ENCODE measurements at places on chromosomes 6 and 20. TPM values are rescaled to one million over a fixed set of nuclear protein-coding genes. Genes with fewer than 3 reads are reported as not detected.

DNA sequence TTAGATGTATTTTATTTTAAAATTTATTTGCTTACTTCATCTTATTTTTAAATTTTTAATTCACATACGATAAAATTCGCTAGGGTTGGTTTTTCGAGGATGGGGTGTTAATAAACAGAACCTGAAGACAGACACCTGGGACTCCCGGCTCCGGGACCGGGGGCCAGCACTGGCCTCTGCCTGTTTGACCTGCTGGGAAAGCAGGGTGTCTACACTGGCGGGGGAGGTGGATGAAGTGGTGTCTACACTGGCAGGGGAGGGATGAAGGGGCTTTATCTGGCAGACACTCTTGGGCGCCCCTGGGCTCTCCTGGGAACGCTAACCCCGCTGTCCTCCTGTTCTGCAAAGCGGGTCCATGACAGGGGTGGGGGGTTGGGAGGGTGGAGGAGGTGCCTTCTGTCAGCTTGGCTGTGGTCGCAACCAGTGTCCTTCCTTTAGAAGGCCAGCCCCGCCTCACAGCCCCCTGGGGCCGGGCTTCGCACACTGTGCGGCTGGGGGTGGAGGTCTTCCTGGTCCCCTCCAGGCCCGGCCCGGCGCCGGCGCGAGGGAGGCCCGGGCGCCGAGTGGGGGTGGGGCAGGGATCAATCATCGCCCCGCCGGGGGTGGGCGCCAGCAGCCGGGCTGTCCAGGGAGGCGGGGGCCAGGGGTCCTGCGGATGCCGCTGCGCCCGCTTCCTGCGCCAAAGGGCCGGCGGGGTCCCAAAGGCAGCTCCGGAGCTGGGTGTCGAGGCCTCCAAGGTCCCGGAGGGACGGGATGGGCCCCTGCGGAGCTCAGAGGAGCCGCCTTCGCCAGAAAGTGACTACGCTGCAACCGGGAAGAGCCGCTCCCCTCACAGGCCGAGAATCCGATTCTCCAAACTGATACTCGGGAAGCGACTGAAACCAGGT, 1.8 kb downstream of the GATA5 start:
- no peak for DNase-seq

DNA sequence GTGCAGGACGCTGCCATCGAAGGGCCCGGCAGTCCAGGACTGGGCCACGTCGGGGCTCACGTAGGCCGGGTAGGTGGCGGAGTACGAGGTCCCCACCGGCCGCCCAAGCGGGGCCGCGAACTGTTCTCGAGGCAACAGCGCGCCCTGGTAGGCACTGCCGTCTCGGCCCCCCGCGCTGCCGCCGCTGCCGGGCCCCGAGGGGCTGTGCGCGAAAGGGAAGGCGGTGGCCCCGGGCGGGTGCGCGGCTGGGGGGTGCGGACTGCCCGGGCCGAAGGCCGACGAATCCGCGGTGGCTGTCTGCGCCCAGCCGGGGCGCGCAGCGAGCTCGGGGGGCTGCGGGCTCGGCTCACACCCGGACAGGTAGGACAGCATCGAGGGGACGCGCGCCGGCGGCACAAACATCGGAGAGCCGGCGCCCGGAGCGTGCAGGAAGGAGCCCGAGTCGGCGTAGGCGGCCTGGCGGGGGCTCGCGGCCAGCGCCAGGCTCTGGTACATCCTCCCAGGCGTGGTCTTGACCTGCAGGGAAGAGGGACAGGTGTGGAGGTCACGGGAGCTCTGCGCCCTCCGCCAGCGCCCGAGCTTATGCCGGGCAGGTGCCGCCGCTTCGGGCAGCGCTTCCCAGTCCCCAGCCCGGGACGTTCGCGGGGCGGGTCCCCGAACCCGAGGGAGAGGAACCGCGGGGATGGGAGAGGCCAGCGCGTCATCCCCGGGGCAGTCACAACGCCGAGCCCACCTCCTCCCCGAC, 596 bp downstream of the GATA5 start:
- no peak for DNase-seq

DNA sequence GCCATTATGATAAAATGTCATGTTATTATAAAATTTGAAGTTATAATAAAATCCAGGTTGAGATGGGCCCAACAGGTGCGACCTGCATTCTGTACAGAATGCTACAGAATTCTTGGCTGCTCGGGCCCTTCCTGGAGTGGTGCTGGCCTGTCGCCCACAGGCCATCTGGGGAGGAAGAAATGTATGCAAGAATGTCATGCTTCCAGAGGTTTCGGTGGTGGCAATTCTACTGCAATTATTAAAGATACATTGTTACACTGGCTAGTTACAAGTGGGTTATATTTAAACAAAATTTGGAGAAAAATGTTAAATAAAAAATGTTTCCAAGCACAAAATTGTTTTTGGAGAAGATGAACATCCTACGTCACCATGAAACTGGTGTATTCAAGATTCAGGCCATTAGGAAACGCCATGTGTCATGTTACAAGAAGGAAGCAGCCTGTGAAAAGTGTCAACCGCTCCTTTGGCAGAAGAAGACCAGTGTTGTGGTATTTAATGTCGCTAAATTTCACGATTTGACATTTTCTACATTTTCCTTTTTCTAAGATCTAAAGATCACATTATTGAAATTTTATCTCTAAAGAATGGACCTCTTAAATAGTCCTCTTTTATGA, 7.1 kb downstream of the RAMACL start:
- DNase-seq, result no peak

- no peak for DNase-seq
Measured at GRCh38 chr6:99092461-99092860, 144.7 kb upstream of the FBXL4 start.

DNA sequence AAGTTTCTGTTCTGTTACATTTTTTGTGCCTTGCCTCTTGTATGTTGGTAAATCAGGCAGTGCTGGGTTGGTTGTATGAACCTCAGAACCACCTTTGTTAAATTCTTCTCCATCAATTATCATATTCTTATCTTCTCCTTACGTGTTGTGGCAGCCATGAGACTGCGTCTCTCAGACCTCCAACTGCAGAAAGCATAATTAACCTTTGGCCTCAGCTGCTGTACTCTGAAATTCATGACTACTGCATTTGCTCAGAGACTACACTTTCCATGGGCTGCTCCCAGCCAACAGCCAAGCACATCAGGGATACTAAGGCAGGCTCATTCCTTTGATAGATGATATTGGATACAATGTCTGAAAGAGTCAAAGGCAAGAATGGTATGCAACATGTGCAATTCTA, 15.1 kb upstream of the SNX3 start:
- no peak for DNase-seq

Gene KIFC1
- total RNA-seq, result 103 TPM

Gene PARD6B
- 6.9 TPM for total RNA-seq

DNA sequence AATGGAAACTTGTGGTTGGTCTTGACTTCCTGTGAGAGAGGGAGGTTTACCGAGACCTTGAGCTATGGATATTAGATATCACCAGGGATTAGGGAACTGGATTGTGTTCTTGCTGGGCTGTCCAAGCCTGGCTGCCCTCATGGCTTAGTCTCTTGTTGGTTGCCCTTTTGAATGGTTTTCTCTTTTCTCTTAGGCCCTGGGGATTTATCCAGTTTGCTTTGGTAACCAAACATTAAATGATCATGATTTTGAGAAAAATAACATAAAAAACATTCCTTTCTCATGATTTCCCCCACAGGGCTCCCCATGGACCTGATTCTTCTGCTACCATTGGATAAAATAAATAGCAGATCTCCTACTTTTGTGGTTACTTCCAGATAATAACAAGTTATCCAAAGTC, 306.4 kb upstream of the RNF217 start:
- no peak for DNase-seq

Gene NOL4L
- total RNA-seq, result 30.7 TPM

Gene WFDC5
- total RNA-seq, result not detected

DNA sequence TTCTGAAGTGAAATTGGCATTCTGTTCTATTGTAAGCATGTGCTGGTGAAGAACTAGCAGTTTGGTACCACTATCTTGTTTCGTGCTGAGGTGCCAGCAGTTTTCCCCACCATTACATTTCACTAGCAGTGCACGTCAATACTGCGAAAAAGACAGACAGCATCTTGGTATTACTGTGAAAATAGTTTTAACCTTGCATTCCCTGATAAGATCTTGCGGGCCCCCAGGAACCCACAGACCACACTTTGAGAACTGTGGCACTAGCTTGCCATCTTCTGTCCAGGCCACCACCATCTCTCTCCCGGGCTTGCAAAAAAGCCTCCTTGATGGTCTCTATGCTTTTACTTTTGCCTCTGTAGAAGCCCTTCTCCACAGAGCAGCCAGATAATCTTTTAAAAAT, 185.7 kb downstream of the BACH2 start:
- peak; percentile 74 for DNase-seq

Gene TFAP2D
- not detected for total RNA-seq

Gene TCF21
- total RNA-seq, result not detected

DNA sequence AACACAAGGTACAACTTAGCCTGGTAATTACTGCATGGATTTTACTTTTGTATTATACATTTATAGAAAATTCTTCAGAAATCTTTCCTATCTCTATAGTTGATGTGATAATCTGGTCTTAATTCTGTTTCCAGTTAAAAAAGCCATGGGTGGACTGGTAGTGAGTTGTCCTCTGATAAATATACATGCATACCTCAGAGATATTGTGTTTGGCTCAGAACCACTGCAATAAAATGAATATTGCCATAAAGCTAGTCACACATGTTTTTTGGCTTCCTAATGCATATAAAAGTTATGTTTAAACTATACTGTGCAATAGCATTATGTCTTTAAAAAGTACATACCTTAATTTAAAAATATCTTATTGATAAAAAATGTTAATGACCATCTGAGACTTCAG, 708.6 kb upstream of the MARCKS start:
- DNase-seq, result no peak

GRCh38 chr6:16165641-16166040, 36.8 kb downstream of the MYLIP start:
- DNase-seq, result no peak

DNA sequence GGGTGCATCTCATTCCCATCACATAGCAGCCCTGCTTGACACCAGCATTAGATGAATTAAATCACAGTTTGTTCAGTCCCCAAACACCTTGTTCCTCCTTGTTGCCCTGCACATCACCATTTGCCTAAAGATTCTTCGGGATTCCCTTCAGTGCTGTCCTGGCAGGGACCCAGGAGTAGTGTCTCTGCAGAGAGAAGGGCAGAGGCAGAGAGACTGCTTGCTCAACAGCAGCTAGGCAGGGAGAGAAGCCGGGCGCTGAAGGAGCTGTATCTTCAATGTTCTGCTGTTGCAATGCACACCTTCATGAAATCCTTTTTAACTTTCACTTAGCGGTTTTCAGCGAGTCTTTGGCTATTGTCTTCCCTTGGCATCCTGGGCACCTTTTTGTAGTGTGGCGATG, 362.9 kb downstream of the FARS2 start:
- no peak for DNase-seq

DNA sequence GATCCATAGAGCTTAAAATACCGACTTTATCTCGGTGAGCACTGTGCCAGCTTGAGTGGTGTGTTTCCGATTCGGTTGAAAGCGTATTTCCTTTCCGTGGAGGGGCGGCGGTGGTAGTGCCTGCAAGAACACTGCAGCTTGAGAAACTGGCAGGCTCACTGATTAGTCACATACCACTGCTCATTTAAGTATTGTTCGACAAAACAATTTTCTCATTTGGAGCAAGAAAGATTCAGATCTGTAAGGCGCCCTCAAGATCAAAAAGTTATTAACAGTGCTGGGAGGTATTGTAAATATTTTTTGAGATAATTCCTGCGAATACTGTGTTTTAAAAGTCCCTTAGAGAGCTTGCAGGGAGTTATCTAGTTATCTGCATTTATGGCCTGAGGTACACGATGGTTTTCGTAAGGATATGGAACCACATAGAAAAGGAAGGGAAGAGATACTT, 1.3 kb downstream of the MAPK14 start:
- DNase-seq, result peak; percentile 68

- no peak for DNase-seq
Measured at GRCh38 chr6:156273065-156273711, 504.0 kb upstream of the ARID1B start.

DNA sequence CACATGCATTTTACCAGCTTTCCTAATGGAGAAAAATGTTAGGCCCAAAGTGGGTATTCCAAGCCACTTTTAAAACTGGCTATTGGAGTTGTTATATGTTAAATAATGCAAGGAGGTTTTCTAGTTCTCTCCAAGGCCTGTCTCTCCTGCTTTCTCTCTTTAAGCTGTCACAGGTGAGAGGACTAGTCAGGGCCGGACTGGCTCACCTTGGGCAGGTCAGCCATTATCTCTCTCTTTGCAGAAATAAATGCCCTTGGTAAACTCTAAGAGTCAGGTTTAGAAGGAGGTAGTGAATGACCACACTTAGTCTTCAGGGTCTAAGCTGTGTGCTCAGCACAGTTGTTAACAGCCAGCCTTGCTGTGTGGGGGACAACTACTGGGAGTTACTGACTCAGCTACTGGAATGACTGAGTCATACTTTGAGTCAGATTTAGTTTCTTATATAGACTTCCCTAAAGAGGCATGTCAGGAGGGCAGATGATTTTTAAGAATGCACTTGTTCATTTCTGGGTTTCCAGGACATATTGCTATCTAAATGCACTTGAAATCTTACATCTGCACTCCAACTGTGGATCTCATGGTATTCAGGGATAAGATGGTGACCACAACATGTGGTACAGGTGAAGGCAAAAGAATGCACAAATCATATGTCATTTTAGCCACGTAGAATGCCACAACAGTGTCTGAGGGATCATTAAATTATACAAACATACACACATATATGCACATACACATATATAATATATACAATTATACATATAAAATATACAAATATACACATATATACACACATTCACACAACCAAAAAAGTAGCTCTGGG, 719.4 kb downstream of the EPM2A start:
- peak; percentile 29 for DNase-seq

- DNase-seq, result no peak
Measured at GRCh38 chr6:93124006-93124632, 295.2 kb downstream of the EPHA7 start.

Gene MYL9
- total RNA-seq, result 0.95 TPM

DNA sequence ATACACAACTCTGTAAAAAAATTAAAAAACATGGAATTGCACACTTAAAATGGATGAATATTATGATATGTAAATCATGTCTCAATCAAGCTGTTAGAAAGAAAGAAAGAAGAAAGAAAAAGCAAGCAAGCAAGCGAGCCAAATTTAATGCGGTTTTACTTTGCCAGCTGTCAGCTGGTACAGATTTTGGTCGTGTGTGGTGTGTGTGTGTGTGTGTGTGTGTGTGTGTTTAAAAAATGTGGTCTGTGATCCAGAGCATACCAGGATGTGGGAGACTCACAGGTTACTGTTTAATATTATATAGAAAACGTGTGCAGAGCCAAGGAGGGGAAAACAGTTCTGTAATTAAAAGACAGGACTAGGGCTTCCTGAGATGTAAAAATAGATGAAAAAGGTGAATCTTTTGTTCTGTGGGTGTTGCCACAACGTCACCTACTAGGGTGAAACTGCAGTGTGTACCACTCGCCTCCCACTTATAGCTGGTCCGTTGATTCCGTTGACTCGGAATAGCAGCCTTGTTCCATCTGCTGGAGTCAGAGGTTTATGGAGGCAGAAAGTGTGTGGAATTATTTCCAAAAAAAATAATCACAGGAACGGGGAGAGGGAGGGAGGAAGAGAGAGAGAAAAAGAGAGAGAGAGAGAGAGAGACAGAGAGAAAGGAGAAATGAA, 197.7 kb downstream of the BCAS1 start:
- peak; percentile 28 for DNase-seq

Gene NRSN1
- total RNA-seq, result not detected

GRCh38 chr20:19129306-19129705, 83.1 kb upstream of the SLC24A3 start:
- no peak for DNase-seq
